Activated CD4-positive, alpha-beta T cell treated with anti-CD3 and anti-CD28 coated beads for 36 hours (primary cell): ENCODE measurements at places on chromosomes 16 and 17. TPM values are rescaled to one million over a fixed set of nuclear protein-coding genes. Genes with fewer than 3 reads are reported as not detected.

ITGA3 gene
- 7.8 TPM for total RNA-seq

RFWD3 gene
- 92.7 TPM for total RNA-seq

C17orf107 gene
- 2.6 TPM for total RNA-seq

CDH3 gene
- 9.1 TPM for total RNA-seq

KCNG4 gene
- not detected for total RNA-seq

FTSJ3 gene
- total RNA-seq = 52.1 TPM

KRT34 gene
- total RNA-seq = not detected

SMIM22 gene
- total RNA-seq = not detected

SHCBP1 gene
- total RNA-seq = 47.4 TPM

CLEC10A gene
- not detected for total RNA-seq

OR1A1 gene
- total RNA-seq = not detected

NPTX1 gene
- 27.5 TPM for total RNA-seq

ST6GALNAC2 gene
- 0.32 TPM for total RNA-seq

ADAP2 gene
- 0.72 TPM for total RNA-seq

LUC7L gene
- total RNA-seq = 50.1 TPM

LRRC36 gene
- total RNA-seq = 0.51 TPM
